ENCODE measurements at places on chromosomes 5 and 9.

GRCh38 chr5:117863586-117864296, 1124.6 kb downstream of the DTWD2 start:
- DNase-seq, result no peak

GRCh38 chr5:622946-623522, 10.9 kb downstream of the CEP72 start:
- no peak for DNase-seq

- DNase-seq, result no peak
Observed at GRCh38 chr5:178386336-178386931, 153.8 kb upstream of the PHYKPL start.

DNA sequence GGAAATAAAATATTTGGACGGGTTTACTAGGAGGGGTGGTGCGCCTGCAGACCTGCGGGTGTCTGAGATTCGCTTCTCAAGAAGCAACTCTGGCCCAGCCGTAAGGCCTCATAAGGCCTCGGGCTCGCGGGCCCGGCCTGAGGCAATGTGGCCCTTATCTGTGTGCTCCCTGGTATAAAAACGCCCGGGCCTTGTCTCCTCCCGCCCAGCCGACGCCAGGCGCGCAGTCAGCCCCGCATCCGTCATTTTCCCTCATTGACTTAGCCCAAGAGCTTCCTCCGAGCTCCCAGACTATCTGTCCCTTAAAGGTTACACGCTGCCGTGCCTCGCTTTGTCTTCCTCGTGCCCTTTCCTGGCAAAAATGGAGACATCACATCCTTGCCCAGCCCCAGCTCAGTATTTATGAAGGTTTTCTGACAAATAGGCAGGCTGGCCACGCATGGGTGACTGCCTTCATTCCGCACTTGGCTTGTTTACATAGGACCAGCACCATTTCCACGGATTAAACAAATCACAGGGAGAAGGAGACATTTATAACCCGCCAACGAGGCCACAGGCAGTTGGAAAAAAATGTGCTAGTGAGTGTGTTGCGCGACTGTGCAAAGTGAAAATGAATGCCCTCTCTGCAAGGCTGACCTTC, 74.5 kb upstream of the TBCA start:
- no peak for DNase-seq

GRCh38 chr5:117093653-117094052, 519.0 kb upstream of the SEMA6A start:
- no peak for DNase-seq

DNA sequence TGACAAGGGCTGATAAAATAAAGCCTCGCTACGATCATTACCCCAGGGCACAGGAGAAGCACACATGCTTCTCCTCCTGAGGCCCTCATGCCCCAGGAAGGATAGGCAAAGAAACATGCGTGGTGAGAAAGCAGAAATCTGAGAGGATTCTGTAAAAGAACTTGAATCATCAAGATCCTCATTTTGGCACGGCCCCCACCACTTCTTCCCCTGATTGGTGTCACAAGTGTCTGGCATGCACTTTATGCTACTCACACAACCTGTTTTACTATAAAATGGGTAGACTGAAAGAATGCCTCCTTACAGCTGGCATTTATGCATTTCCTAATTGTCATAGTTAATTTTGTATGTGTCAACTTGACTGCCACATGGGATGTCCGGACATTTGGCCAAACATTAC, 32.1 kb downstream of the PCA3 start:
- no peak for DNase-seq

DNA sequence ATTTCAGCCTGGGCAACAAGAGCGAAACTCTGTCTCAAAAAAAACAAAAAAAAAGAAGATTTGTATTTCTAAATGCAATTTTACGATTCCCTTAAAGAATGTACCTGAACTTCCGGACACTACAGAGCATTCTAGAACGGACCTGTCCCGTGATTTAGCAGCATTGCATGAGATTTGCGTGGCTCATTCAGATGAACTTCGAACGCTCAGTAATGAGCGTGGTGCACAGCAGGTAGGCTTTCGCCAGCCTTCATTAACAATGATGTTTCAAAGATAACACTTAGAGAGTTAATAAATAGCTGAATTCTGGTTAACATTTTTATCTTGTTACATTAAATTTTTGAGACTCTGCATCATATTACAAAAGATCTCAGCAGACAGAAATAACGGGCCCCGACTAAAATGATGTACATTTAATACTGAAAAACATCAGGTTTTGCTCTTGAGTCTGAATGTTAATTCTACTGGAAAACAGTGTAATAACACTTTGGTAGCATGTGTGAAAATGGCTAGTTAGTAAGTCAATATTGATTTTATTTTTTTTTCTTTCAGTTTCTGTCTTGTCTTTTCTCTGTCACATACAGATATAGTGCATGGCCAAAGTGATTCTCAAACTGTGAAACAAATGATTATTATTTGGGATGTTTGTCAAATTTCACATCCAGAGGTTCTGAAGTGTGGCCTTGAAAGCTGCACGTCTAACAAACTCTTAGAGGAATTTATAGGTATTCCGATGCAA, 23.3 kb downstream of the CCNH start:
- no peak for DNase-seq

DNA sequence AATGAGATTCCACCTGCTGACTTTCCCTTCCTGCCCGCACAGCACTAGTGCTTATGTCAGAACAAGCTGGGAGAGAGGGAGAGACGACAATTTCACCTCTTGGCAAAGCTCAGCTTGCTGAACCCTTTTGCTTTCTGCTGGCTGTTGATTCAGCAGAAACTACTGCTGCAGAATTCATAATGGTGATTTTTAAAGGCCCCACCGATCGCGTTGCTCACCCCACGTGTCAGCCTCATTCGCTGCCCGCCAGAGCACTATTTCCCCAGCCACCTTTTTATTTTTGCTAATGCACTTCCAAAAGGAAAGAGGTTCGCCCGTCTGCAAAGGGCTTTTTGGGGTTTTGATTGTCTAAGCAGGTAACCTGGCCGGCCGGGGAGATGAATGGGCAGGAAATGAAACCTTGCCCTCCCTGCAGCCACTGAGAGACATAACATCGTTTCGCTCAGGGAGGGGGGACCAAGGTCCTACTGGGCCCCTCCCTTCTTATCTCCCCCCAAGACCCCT, 1.3 kb downstream of the PPP2R2B start:
- peak; percentile 9 for DNase-seq

DNA sequence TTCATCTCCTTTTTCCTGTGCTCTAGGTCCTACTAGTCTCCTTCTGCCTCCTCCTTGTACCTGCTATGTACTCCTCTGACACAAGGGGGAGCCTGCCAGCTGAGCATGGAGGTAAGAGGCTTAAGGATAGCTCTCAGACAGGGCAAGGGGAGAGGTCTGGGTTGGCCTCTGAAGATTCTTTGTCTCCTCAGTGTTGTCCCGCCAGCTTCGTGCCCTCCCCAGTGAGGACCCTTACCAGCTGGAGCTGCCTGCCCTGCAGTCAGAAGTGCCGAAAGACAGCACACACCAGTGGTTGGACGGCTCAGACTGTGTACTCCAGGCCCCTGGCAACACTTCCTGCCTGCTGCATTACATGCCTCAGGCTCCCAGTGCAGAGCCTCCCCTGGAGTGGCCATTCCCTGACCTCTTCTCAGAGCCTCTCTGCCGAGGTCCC, 3.8 kb downstream of the CREB3 start:
- DNase-seq, result peak; percentile 82

DNA sequence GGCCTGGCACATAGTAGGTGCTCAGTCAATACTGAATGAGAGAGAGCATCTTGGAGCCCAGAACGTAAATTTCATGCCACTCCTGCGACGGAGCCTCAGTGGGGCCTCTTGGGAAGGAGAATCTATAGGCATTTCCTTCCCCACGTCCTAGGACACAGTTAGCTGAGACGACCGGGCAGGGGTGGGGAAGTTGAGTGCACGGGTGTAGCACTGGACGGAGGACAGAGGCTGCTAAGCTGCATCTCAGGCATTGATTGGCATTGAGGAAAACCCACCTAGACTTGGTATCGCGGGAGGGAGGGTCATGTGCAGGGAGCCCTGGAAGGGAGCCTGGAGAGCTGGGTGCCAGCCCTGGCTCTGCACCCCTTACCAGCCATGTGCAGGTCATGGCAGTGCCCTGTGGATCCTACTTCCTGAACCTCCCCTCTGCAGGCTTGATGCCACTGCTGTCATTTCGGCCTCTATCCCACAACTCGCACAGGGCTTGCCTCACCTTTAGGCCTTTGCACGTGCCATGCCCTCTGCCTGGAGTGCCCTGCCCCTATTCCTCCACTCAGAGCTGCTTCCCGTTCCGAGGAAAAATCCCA, 25.6 kb downstream of the NEK6 start:
- no peak for DNase-seq

DNA sequence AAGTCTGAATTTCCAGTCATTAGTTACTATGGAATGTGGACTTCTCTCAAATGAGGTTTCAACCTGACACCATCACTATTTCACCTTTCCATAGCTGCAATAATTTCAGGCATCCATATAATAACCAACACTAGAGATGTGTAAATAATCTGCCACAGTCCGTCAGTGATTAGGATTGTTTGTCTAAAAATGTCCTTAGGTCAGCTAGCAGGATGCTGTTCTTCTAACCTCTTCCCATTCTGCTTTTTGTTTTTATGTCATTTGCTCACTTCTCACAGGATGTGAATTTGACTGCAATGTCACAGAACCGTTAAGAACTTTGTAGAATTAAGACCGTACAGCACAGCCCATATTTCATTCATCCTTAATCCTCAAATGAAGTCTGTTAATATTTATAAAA, 166.4 kb upstream of the RASA1 start:
- DNase-seq, result no peak

DNA sequence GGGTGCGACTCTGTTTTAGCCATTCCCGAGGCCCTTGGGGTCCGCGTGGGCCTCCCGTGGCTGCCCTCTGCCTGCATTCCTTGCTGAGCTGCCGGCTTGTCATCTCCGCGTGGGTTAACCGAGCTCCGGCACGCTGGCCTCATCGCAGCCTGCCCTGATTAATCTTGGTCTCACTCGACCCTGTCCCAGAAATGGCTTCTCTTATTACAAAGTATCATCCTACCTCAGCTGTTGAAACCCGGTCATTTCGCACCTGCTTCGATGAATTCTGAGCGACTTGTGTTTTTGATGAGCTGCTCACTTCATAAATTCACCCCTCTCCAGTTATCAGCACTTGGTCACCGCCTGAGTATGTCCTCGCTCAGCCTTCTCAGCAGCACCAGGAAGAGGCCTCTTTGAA, 123.5 kb upstream of the EGFLAM start:
- no peak for DNase-seq

GRCh38 chr5:446883-447263, 3.9 kb downstream of the EXOC3 start:
- DNase-seq, result peak; percentile 51

DNA sequence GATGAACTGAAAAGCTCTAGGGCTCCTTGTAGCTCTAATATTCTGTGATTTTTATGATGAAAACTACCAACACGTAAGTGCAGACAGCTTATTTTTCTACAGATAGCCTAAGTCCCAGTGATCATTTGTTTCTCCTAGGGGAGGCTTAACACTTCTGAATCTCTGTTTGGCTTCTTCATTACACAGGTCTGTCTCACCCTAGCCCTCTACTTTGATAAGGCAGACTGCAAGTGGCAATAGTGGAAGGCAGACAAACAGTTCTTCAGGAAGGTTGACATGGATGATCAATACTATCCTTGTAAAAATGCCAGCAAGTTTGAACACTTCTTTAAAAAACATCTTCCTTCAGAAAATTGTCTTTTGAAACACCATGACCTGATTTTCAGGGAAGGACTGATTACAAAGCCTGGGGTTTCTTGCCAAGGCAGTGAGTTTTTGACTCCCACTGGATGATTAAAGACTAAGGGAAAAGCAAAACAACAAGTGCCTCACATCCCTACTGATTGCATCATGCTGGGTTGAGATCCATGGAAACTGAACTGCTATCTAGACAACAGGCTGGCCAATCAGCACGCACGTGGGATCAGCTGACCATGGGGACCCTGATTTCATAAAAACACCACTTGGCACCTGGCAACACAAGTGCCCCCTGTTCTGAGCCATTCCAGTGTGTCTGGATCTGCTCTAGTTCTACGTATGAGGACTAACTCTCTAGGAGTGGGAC, 212.2 kb downstream of the SMARCA2 start:
- no peak for DNase-seq
